Motor neuron (in vitro differentiated cells): ENCODE measurements at places on chromosomes 12 and 14. TPM values are rescaled to one million over a fixed set of nuclear protein-coding genes. Genes with fewer than 3 reads are reported as not detected.

GRCh38 chr14:66163023-66163422 is 323.1 kb upstream of the CCDC196 start:
- no peak for ATAC-seq

HVCN1 gene
- 0.27 and 0.52 TPM in 2 replicates for total RNA-seq

DNA sequence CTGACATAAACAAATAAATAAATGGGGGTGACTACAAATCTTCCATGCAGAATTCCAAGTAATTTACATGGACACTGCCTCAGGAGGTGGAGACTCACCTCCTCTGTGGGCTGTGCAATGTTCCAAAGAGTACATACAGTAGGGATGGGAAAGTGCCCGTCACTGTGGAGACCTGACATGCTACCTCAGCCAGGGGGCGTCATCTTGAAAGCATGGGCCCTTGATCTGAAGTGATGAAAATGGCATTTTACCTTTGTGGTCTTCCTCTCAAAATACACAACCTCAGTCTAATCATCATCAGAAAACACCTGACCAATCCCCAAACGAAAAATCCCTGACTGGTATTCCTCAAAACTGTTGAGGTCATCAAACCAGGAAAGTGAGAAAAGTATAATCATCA is 48.4 kb downstream of the ANAPC7 start:
- no peak for ATAC-seq

GRCh38 chr14:63853831-63854293 is 1.1 kb downstream of the SYNE2 start:
- peak; percentile 34 for ATAC-seq

DNA sequence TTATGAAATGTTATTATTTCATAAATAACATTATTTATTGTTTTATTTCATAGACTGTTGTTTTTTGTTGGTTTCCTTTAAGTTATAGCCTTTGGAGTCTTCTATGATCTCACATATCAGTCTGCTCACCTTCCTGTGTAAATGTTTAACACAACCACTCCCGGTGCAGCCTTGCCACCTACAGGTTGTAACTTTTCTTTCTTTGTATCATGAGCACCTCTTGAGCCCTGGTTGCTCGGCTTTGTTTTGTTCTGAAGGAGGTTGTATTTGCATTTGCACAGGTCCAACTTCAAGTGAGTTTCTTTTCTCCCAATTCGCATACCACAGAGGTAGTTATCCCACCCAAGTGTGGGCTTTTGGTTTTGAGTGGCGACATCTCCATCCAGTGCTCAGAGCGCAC is 121.4 kb downstream of the SLC15A4 start:
- no peak for ATAC-seq

CMA1 gene
- 0.29 and 0.97 TPM in 2 replicates for total RNA-seq

GRCh38 chr12:91819132-91819447 is 326.6 kb downstream of the BTG1 start:
- ATAC-seq, result peak; percentile 79

- ATAC-seq, result no peak
Observed at GRCh38 chr12:132774159-132774558, 12.5 kb upstream of the ANKLE2 start.

DNA sequence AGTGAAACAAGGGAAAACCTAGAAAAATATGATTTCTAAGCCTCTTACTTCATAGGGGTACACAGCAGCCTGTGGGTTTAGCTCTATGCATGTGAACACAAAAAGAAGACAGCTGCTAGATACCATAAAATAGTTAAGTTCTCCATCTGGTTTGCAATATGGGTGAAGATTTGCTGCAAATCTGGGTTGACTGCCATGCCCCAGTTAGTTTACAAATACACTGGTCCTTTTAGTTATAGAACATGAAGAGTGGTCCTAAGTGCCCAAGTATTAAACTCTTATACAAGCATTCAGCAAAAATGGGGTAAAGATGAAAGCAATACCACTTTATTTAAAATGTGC is 176.1 kb downstream of the AEBP2 start:
- no peak for ATAC-seq

- ATAC-seq, result no peak
Observed at GRCh38 chr12:172732-173161, 41.2 kb downstream of the SLC6A12 start.

DNA sequence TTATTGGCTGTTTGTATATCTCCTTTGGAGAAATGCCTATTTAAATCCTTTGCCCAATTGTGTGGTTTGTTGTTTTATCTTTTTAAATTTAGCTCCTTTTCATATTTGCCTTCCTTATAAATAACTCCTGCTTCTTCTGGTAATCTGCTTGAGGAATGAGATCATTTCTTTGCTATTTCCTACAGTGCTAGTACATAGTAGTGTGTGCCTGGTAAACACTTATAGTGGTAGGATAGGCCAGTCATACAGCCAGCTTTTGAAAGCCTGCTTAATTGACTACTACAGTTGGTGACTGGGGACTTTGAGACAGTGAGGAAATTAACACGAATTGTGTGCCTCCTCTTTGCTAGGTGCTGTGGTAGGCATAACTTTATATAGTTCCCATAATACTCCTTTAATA is 68.7 kb downstream of the BORCS5 start:
- ATAC-seq, result no peak

DNA sequence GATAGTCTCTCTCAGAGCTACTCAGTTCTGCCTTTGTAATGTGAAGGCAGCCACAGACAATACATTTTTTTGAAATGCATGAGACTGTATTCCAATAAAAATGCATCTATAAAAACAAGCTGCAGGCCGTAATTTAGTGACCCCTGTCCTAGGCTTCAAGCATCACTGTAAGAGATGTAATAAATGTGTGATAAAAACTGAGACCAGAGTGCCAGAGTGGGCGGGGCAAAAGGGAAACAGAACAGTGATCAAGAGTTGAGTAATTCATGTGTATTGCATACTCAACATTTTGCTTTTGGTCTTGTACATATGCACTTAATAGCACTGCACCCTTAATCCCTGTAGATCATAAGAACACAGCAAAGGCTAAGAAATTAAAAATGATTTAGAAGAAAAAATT is 743.5 kb downstream of the DIO2 start:
- ATAC-seq, result peak; percentile 37

- ATAC-seq, result no peak
Observed at GRCh38 chr14:40122968-40123648, 690.9 kb upstream of the FBXO33 start.

DNA sequence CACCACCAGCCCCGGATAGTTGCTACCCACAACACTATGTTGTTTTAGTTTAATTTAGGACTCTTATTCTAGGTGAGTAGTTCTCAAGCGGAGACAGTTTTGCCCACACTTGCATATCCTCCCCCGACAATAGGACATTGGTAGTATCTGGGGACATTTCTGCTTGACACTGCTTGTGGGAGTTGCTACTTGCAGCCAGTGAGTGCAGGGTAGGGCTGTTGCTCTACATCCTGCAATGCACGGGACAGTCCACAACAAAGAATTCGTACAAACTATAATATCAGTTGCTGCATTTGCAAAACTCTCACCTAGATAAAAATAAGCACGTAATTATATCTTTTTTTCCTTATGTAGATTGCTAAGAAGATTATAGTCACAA is 111.8 kb upstream of the DNM1L start:
- no peak for ATAC-seq

KITLG gene
- 26.9 and 33.3 TPM in 2 replicates for total RNA-seq

DNA sequence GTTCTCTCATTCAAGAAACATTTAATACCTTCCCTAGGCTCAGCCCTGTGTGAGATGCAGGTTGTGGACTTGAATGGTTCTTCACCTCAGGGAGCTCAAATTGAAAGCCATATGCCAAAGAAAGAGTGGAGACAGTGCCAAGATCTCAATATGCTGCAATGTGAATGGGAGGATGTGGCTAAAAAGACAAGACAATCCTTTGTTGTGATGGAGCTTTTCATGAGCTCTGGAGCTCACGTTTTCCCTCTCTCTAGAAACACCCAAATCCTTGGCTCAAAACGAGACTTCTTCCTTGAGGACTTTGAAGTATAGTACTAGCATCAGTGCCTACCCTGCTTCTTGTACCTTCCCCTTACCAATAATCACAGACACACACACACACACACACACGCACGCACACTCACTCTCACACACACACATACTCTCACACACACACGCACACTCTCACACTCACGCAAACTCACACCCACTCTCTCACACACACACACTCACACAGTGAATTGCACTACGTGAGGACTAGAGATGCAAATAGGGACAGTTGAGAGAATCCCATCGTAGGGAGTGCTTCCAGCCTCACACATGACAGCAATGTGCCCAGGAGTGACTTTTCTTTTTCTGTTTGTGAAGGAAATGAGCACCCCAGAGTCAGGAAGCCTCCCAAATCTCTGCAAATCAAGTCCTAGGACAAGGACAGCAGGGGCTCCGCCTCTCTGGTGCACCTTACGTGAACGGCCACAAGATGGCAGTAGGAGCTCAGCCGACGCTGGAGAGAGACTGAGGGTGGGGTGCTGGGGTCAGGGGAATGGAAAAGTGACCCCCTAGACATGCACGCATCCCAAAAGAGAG is 231.4 kb downstream of the PCNX1 start:
- ATAC-seq, result peak; percentile 78

TEAD4 gene
- 16.9 and 21.0 TPM in 2 replicates for total RNA-seq

CLEC4A gene
- 0.90 and 1.9 TPM in 2 replicates for total RNA-seq

DNA sequence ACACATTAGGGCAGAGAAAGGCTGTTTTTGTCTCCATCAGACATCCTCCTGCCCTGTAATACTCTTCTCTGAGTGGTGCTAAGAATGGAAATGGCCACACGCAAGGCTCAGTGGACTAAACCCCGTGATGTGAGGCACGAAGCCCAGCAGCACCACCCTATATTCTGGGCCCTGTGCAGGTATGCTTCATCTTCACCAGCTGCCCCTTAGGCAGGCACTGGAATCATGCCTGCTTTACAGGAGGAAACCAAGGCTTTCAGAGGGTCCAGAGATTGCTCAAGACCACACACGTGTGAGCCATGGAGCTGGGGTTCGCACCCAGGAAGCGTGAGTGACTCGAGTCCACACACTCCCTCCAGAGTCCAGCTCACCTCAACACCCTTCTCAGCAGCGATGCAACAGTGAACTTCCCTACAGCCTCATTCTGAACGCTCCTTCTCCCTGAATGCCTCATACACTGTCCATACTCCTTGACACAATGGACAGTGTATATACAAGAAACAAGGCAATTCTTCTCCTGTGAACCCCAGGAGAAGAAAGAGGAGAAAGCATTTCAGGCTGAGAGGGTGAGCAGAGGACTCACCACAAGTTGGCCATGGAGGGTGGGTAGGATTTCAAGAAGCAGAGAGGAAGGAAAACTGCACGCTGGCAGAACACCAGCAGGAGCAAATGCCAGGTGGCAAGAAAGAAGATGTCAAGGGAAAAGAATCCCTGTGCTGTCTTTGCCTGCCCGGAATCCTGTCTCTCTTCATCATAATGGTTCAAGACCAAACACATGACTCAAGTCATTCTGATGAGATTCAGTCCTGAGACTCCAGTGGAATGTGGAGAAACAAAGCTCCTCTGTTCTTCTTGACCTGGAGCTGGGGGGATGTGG is 39.1 kb downstream of the NT5DC3 start:
- no peak for ATAC-seq

- no peak for ATAC-seq
Observed at GRCh38 chr12:88416786-88417185, 163.5 kb downstream of the KITLG start.

PRH2 gene
- 1.1 TPM in 1 of 2 replicates, not detected in the other for total RNA-seq

ARHGEF25 gene
- 16.9 and 21.0 TPM in 2 replicates for total RNA-seq

GRCh38 chr12:96501908-96502307 is 12.5 kb downstream of the CFAP54 start:
- no peak for ATAC-seq

STON2 gene
- 48.6 and 51.3 TPM in 2 replicates for total RNA-seq

DPPA3 gene
- total RNA-seq, result not detected in 2 replicates

GRCh38 chr12:92953747-92954146 is 24.7 kb upstream of the EEA1 start:
- no peak for ATAC-seq

DNA sequence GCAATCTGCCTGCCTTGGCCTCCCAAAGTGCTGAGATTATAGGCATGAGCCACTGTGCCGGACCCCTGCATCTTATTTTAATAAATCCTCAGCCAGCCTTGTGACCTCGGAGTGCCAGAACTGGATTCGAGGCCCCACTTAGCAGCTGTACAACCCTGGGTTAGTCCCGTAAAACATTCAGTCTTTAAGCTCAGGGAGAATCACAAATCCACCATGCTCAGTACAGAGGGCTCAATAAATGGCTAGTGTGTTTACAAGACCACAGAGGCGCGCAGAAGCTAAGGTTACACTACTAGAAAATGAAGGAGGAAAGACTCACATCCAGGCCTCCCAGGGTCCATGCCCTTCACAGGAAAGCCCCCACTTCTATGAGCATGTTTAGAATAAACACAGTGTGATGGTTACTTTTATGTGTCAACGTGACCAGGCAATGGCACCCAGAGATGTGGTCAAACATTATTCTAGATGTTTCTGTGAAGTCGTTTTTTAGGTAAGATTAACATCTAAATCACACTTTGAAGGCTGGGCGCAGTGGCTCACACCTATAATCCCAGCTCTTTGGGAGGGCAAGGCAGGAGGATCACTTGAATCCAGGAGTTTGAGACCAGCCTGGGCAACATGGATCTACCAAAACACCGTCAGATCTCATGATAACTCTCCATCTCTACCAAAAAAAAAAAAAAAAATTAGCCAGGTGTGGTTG is 55.3 kb downstream of the CLMN start:
- ATAC-seq, result no peak

EFS gene
- 4.3 and 5.8 TPM in 2 replicates for total RNA-seq

LRTM2 gene
- total RNA-seq, result 0.07 and 0.15 TPM in 2 replicates

DNA sequence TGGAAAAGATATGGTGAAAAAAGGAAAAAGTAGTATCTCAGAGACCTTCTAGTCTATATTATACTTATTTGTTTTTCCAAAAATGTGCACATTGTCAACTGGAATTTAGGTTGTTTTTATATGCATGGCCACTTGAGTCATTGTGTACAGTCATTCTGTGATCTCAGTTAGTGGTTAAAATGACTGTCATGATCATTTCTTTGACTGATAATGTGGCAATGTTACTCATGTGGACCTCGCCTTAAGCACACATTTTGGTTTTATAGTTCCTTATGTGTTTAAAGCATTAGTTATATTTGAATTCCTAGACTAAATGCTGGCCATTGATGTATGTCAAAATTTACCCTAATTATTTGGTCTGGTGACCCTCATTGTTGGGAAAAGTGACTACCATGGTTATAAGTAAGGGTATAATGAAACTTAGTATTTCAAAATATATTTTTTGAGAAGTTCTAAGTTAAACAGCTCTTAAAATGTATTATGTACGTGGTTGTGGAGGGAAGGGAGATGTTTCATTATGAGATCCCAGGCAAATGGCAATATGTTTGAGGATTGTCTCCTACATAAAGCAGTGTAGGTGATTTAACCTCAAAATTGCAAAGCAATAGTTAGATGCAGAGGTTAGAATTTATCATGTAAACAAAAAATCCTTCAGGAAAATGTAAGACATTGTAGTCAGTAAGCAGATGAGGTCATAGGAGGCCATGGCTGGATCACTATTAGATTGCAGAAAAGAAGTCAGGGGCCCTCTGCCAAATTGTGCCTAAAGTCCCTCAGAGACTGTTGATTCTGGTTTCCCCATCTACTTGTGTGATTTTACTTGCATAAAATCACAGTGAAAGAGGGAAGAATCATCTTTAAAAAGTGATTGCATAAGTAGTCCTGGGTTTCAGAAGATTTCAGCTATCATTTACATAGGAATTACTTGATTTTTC is 17.5 kb downstream of the PNMA1 start:
- ATAC-seq, result no peak
